ENCODE measurements at places on chromosomes 2 and 18.

DNA sequence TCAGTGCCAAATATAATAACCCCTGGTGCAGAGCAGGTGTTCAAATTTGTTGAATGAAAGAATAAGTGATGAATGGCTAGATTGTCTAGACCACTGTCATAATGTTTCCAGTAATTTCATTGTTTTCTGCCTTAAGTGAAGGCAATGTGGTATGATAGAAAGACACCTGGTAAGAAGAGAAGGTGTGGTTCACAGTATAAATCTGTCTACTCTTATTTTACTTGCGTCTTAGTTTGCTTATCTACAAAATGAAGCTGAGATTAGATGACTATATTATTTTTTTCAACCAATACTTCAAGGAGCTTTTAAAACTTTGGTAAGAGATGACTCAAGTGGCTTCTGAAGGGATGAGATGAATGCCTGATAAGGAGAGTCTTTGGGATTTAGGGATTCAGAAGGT is 788.4 kb downstream of the EPHA4 start:
- DNase-seq, result no peak

GRCh38 chr2:241320394-241320793 is 4.7 kb downstream of the SEPTIN2 start:
- no peak for DNase-seq

GRCh38 chr2:59237311-59237710 is 996.2 kb upstream of the FANCL start:
- no peak for DNase-seq

GRCh38 chr2:84283506-84283905 is 175.6 kb downstream of the SUCLG1 start:
- no peak for DNase-seq

GRCh38 chr18:33901894-33902512 is 322.7 kb downstream of the NOL4 start:
- DNase-seq, result no peak

DNA sequence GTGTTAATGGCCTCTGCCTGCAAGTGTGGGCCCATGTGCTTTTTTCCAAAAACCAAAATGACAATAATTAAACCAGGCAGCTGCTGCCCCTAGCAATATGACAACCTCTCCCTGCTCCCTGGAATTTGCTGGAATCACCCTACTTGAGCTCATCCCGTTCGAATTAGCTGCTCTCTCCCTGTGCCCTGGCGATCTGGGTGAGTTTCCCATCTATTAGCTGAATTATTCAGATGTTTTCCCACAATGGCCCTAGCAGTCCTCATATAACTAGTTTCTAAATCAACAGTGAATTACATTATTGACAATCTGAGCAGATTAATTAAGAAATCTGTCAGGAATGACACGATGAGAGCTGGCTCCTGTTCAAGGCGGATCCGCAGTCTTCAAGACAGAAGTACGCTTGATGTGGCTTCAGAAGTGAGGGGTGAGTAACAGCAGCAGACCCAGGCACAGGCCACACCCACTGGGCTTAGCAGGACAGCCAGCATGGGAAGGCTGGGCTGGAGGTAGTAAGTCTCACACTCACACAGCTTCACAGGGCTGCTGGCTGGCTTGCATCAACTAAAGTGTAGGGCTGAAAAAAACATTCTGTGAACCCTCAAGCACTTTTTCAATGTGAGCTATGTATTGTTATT is 366.2 kb upstream of the ID2 start:
- peak; percentile 65 for DNase-seq

DNA sequence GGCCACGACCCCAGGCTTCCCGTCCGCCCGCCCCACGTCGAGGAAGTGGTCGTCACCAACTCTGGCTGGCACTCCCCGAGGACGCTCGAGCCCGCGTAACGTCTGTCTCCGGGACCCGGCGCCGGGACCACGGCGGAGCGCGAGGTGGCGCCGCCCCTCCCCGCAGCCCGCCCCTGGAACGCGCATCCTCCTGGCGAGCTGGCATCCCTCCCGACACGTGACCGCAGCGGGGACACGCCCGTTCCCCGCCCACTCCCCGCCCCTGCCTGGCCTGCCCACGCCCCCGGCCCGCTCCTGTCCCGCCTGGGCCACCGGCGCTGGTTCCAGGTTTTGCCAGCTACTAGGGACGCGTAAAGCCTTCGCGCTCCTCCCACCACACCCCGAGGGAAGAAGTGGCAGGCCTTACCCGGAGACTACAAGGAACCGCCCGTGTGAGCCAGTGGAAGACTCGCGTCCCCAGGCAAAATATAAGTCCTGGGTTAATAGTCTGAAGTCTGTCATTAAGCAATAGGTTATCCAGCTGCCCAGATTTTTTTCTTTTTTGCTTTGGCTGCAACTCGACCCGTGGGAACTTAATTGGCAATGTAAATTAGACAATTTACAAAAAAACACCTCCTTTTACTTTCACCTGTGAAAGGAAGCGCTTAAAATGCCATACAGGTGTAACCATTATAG is at the start of gene OSBPL1A:
OSBPL1A (minus strand) TSS at position 131 of the 675 bp plus-strand sequence. CDS start 20,291 bp downstream, outside the sequence.
- DNase-seq, result no peak

DNA sequence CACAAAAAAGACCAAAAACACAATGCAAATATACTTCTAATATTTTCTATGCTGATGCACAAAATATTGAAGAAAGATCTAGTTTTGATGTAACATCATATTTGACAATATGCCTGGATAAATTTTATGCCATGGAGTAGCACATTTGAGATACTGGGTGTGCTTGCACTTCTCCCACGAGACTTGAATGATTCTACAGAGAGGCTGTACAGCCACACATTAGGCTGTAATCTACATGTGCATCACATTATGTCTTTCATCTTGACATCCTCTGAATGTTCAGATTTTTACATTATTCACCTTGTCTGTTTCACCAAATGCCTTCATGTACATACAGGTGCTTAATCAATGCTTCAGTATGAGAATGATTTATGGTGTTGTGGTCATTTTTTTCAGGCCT is 756.4 kb upstream of the CDH7 start:
- DNase-seq, result no peak

DNA sequence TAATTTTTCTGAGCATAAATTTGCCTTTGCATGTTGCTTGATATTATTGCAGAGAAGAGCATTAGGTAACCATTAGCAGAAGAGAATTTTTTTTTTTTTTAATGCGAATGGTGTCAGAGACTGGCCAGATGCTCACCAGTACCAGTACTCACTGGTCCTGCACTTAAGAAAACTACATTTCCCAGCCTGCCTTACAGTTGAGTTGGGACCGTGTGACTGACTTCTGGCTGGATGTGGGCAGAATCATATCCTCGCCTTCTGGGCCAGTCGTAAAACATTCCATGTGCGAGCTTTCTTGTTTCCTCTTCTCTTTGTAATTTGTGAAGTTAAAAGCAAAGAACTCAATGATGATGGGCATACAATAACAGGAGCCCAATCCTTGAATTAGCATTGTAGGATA is 132.4 kb downstream of the LRRC30 start:
- no peak for DNase-seq

DNA sequence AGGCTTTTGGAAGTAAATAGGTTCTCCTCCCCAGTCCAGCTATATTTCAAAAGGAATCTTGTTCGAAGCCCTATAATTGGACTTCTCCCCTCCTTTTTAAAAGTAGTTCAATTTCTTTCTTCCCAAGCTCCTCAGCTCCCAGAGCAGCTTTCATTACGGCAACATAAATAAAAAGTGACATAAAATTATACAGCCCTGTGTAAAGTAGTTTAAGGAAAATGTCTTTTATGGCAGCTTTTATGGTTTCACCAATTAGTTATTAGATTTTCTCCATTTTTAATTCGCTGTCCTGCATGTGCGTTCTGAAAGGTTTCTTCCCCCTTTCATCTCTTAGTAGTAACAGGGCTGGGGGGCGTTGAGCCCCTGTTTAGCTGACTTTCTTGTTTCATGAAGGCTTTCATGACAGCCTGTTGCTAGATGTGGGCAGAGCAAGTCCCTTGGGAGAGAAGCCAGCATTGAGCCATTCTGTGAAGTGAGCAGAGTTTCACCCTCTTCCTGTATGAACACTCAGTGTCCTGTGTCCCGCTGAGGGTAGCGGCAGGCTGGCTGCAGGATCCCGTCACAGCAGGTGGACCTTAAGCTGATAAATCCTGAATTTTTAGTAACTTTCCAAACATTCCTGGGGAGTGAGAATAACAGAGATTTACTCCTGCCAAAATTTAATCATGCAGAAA is 229.7 kb upstream of the SPRED2 start:
- no peak for DNase-seq

DNA sequence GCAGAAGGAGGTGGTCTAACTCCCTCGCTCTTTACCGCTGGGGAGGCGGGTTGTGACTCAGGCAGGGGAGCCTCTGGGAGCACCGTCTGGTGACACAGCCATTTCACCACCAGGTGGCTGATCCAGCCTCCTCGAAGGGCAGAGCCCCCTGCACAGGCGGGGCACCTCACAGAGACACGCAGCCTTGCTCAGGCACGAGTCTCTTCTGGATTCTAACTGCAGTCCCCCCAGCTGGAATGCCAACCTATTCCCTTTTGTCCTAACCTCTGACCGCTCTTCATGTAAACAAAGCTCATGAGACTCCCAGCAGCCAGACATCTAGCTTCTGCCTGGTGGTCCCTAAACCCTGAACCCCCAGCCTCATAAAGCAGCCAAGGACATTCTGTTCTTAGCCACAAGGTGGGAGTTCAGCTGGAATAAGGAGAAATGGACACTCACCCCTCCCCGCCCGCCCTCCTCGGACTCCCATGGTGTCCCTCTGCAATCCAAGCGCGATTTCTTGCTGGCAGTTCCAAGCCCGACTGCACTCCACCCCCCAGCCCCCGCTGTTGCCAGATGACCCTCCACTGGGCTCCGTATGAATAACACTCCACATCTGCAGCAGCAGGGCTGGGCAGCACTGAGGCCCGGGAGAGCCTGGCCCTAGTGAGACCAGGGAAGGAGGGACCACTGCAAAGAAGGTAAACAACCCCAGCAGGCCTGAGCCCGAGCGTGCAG is 84.3 kb downstream of the TNS1 start:
- peak; percentile 60 for DNase-seq

DNA sequence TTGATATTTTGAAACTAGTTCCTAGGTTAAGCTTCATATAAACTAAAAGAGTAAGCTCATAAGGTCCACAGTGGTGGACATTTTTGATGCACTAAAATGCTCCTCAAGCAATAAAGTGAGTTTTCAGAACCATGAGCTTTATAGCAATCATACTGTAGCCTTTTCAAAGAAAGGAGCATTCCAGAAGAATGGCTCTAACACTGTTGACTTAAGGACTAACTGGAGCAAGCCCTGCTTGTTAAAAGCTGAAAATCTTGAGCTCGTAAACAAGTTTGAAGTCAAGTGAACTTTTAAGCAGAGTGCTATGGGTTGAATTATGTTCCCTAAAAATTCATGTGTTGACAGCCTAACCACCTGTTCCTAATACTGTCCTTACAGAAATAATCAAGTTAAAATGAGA is 38.0 kb downstream of the KYNU start:
- DNase-seq, result no peak

GRCh38 chr2:2291500-2292260 is 39.4 kb downstream of the MYT1L start:
- peak; percentile 65 for DNase-seq

DNA sequence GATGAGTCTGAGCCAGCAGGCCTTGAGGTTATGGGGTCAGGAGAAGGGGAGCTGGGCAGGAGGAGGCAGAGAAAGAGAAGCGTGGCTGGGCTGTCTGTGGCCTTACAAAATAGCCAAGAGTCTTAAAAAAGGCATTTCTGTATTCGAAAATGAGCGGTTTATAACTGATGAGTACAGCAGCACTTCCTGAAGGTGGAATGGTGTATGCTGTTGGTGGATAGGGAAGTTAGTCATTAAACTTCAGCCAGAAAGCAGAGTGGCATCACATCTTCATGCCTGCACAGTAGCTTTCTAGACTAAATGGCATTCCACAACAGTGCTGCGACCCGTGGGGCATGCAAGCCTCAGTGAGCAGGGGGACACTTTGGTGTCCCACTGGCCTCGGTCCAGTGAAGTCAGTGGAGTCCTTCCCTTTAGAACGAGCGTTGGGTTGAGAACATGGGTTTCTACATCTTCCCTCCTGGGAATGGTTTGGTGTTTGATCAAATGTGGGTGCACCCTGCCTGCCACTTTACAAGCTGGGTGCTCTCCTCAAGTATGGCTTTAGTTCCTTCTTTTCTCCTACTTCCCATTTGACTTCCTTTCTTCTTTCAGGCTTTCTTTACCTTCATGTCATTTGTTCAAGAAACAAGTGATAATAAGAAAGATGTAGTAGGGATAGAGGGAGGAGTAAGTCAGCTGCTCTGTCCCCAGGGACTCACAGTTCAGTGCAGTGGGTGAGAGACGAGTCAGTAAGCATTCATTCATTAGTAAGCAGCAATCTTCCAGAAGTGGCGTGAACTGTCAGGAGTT is 96.3 kb downstream of the ARMC9 start:
- peak; percentile 9 for DNase-seq

DNA sequence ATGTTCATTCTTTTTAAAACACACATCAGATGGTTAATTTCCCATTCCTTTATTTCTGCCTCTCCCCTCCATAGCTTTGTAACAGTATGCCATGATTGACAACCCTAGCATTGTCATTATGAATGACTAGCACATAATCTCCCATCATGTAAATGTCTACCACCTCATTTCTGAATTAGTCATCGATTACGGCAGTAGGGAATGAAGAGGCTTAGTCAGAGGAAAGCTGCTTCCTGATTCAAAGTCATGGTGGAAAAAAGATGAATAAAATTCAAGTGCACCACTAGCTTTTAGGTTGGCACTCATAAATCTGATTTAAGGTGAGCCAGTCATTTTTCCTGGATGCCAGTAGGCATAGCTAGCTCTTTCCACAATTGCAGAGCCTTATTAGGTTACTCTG is 19.1 kb upstream of the ACMSD start:
- DNase-seq, result no peak

DNA sequence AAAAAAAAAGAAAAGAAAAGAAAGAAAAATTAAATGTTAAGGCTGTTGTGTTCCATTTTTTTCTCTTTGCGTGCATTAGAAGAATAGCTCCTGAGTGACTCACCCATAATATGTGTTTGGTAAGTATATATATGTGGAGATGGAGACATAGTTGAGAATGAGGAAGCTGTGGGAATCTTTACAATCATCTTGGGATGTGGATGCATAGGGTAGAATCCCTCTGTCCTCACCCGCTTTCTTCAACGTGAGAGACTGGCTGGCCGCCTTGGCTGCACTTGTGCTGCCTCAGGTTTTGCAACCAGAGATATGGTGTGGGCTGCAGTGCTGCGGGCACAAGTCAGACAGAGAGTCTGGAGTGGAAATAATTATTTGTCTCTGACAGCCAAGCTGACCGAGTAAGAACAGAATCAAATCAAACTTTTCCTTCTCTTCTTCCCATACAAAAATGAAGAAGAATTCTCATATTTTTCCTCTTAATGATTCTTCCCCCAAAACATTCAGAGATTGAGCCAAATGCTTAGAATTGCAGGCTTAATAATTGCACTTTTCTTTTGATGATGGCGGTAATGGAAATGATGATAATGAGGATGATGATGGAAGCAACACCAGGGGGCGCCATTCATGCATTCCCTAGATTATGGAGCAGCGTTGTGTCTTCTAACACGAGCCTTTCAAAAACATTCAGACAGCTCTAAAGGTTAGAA is 48.5 kb downstream of the SERPINB7 start:
- DNase-seq, result no peak

DNA sequence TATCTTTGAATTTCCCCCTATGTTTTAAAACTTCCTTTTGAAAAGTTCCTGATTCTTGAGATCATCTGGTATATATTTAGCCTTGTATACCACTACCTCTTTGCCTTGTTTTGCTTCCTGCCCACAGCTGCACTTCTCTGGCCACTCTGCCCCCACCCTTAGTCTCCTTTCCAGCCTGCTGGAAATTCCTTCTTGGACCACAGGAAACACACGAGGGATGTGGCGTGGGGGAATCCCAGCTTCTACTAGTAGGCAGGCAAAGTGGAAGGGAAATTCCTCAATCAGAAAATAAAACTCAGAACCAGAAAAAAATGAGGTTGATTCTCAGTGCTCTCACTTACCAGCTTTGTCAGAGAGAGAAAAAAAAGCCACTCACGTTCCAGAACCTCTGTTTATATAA is 13.4 kb downstream of the IL18RAP start:
- no peak for DNase-seq

Measured in retina (tissue), 1 donor.